ENCODE measurements at places on chromosomes 3 and 15.
A peak's percentile ranks its signal among the peaks of the same experiment; 100 is the strongest.

- DNase-seq, result no peak
Measured at GRCh38 chr15:91909111-91909510, 55.6 kb downstream of the SLCO3A1 start.

DNA sequence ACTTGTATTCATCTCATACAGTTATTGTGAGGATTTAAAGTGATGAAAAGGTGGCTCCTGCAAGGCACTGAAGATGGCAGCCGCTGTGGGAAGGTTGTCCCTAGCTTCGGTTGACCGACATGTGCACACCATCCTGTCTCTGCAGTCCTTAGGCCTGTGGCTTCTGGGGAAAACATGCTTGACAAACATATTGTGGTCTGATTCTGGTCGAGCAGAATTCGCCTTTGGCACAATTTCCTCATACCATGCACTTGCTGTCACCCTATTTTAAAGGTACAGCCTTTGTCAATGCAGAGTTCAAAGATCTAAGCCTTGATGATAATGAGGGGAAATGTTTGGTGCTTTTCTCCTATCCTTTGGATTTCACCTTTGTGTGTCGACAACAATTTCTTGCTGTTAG lies 50.9 kb downstream of the PRICKLE2 start:
- no peak for DNase-seq

DNA sequence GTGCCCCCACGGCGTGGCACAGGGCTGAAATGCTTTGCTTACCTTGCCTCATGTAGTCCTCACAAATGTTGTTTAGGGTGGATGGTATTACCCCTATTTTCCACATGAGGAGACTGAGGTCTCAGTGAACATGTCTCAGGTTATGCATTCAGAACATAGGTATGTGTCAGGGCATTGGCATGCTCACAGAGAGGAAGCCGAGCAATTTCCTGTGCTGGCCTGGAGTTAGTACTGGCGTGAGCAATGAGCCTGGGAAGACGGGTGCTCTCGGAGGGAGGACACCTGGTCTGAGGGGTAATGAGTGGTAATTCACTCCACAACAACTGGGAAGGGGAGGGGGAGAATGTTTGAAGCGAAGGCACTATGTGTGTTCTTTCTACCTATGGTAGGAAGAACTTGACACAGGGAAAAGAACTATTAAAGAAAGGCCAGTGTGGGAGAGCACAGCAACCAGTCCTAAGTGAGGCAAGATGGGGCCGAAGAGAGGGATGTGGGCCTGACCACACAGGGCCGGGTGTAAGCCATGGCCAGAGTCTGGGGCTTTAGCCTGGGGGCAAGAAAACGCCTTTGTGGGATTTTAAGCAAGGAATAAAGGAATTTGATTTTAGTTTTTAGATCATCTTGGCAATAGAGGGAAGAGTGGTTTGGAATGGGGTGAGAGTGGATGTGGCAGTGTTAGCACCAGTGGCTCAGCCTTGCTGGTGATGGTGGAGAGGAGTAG lies 4.9 kb upstream of the FAM131A start:
- no peak for DNase-seq

DNA sequence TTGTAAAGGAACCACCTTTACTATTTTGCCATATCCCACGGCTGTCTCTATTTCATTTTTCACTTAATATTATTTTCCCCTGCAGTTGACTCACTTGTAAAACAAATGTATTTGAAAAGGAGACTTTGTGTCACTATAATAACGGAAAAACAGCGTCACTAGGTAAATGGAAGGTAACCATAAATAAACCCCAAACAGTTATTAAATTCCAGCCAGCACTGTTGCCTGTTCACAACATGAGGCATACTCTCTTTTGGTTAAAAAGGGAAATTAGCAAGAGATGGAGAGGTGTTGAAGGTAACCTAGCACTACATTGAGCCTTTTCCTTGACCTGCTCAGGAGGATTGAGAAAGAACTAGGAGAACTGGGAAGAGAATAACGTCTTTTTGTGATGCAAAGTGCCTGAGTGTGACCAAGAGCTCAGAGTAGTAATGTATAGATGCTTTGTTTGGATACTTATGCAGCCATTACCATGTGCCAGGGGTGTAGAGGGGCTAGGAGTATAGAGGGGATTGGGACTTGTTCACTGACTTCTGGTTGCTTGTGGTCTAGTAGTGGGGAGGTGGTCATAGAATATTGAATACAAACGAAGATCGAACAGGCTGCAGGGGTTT lies 19.6 kb downstream of the FLNB start:
- no peak for DNase-seq

DNA sequence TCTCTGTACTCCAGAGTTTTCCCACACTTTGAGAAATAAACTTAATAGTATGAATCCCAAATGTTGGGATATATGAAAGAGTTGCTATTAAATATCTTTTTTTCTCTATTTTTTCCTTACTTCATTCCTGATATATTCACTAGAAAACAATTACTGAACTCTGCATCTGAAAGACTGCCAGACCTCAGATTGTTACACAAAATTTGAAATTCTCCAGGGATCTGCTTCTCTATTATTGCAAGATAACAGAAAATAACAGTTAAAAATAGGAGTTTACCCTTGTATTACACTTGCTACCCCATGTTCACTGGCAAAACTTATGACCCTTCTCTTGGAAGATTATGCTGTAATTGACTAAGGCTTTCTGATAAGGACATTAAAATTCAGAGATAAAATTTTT lies 11.7 kb upstream of the P3H2 start:
- DNase-seq, result no peak

DNA sequence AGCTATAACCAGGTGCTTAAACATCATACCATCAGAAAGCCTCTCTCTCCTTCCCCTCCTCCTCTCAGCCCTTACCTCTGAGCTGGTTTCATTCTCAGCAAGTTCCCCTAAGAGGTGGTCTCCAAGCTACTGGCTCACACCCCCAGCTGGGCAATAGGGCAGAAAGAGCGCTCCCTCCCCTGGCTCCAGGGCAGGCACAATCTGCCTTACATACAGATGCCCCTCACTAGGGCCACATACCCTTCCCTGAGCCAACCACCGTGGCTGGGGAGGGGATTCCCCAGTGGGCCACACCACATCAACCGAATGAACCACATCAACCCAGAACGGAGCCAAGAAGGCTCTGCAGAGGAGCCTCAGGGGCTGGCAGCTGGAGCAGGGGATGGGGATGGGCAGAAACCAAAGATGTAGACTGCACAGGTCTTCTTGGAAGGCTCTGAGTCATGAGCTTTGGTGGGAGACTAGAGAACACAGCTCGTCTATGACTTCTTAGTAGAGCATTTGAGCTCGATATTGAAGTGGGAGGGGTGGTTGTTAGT lies 4.6 kb upstream of the FBLN2 start:
- no peak for DNase-seq

- peak; percentile 77 for DNase-seq
Measured at GRCh38 chr3:2172561-2173171, 74.0 kb downstream of the CNTN4 start.

GRCh38 chr3:33940149-33940548 lies 141.7 kb downstream of the PDCD6IP start:
- DNase-seq, result no peak

DNA sequence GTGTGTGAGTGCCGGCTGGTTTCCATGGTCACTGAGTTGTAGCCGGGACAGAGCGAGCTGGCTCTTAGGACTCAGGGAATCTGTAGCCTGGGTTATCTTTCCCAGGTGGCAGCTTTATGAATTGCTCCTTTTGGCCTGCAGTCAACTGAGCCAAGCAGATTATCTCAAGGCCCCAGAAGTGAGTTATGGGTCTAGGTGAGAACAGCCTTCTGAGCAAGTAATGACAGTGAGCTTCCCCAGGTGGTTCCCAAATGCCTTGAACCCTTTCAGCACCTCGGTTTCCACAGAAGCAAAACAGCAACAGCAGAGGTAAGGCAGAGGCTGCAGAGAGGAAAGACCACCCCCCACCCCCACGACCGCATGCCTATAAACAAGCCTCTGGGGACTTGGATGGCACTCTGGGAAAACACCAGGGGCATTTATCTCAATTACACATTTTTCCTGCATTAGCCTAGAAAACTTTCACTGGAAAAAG lies 56.7 kb upstream of the DGKG start:
- DNase-seq, result no peak

- DNase-seq, result no peak
Measured at GRCh38 chr15:25972141-25972675, 109.1 kb upstream of the ATP10A start.

DNA sequence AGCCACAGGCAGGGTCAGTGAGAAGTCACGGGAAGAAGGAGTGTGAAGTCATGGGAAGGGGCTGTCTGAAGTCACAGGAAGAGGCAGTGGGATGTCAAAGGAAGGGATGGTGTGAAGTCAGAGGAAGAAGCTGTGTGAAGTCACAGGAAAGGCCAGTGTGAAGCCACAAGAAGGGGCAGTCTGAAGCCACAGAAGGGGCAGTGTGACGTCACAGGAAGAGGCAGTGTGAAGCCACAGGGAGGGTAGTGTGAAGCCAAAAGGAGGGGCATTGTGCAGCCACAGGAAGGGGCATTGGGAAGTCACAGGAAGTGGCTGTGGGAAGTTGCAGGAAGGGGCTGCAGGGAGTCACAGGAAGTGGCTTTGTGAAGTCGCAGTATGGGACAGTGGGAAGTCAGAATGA lies 35.1 kb downstream of the GASK1A start:
- no peak for DNase-seq

GRCh38 chr3:64490180-64490724 lies 197.5 kb downstream of the ADAMTS9 start:
- no peak for DNase-seq

- no peak for DNase-seq
Measured at GRCh38 chr3:12898290-12898964, 57.1 kb upstream of the RPL32 start.

- DNase-seq, result no peak
Measured at GRCh38 chr3:134002306-134002705, 27.4 kb downstream of the SLCO2A1 start.

DNA sequence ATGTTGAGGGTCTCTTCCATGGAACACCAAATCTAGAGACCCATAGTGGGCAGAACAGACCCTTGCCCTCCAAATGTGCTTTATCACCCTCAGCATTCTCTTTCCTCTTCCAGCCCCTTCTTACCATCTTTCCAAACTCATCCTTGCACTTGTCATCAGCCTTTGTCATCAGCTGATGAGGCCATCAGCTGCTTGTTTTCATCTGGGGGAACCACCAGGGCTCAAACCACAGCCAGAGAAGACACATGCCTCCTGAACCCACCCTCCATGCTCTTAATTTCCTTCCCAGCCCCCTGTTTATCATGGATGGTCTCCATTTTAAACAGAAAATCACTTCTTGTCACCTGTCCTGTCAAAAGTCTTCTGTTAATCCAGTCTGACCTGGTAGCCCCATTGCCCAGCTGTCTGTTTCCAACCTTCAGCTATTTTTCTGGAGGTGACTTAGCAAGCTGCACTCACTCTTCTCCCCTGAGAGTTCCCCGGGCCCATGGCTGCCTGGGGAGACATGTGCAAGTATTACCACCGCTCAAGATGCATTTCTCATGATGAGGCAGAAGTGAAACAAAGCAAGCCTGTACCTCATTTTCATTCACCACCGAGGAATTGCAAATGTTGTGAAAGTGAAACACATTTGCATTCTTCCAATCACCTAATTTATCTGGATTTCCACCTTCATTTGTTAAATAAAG lies 14.7 kb upstream of the SYNM start:
- no peak for DNase-seq

DNA sequence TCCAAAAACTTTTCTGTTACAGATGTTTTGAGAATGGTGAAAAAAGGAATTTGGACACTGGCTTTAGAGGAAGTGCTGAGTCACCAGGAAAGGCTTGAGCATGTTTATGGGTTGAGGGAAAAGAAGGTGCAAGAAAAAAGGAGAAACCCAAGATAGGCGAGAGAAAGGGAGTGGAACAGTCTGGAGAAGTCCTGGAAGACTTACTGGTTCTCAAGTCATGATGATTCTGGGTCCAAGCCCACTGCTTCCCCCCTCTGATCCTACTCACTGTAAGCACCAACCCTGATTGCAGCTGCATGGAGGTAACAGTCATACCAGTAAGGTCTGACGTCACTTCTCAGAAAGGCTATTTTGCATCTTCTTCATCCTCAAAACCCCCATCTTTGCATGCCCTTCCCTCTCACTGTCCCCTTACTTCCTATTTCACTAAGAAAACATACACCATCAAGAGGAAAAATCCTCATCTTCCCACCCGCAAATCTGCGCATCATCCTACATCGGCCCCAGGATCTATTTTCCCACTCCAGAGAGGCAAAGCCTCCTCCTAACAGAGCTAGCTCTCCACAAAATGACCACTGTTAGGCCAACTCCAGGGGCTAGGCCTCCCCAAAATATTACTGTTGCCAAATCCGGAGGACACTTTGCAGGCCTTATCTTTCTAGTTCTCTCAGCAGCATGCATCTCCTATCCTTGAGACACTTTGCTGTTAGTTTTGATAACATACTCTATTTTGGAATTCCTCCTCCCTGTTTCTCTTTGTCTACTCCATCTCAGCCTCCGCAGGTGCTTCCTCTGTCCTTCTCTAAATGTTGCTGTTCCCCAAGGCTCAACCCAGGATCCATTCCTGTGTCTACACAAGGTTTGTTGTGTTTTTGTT lies 3.2 kb upstream of the ATP13A3 start:
- no peak for DNase-seq

DNA sequence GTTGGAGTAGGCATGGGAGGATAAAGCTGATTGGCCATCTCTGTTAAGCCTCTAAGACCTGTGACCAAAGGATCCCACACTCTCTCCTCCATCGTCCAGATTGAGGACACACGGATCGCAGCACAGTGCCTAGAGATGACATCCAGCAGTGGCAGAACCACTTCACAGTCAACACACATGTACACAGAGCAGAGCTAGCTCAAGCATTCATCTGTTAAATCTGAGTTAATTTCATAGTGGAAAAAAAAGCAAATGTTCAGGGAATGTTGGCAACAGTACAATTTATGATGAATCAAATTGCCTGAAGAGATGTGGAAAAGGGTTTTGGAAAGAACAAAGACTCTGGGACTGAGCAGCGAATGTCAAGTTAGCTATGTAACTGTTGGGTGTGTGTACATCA lies 108.1 kb upstream of the PLAAT1 start:
- no peak for DNase-seq
